ENCODE measurements at places on chromosomes 7 and 10. TPM values are rescaled to one million over a fixed set of nuclear protein-coding genes. Genes with fewer than 3 reads are reported as not detected.

Gene TYW1
- polyA plus RNA-seq: 9.2 TPM

Gene REEP3
- 7.9 TPM for polyA plus RNA-seq

Gene PAX2
- polyA plus RNA-seq: 0.07 TPM

Gene UCMA
- not detected for polyA plus RNA-seq

Gene HIBADH
- 23.3 TPM for polyA plus RNA-seq

Gene PLCE1
- polyA plus RNA-seq: 1.8 TPM

Gene ANKRD61
- not detected for polyA plus RNA-seq

Gene CRYGN
- polyA plus RNA-seq: 0.08 TPM

Gene NKX2-3
- polyA plus RNA-seq: 6.2 TPM

Gene TCAF1
- polyA plus RNA-seq: 20.4 TPM

Gene ACTL6B
- 1.7 TPM for polyA plus RNA-seq

Gene PRKCQ
- 1.4 TPM for polyA plus RNA-seq

Gene SPAM1
- 0.12 TPM for polyA plus RNA-seq

Data from pancreas (tissue), 10 donors.